ENCODE measurements at places on chromosomes 1 and 21.

GRCh38 chr1:1041092-1041523, 21.2 kb downstream of the AGRN start:
- DNase-seq, result no peak

DNA sequence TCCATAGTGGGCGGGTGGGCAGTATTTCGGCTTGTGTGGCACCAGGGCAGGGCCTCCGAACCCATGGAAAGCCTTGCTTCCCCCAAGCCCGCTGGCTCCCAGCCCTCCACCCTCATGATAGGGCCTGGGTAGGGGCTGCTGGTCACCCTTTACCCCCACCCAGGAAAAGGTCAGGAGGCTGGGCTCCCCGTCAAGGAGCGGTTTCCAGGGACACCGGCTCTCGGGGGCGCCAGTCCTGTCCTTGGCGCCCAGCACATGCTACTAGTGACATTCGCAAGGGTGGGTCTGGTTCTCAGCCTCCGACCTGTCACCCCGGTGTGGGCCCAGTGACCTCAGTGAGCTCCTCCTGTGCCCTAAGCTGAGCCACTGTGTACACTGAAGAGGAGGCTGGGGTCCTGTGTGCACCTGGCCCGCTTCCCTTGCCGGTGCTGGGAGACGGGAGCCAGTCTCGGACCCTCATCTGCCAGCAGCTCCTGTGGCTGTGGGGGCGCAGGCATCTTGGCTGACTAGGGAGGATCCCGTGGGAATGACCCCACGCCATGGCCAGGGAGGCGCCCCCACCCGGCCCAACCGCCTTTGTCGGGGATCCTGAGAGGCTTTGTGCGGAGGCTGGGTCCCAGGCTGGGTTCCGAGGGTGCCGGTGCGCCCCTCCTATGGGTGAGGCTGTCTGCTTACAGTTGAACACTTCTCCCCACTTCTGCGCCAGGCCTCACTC, 54.6 kb downstream of the SKI start:
- no peak for DNase-seq

DNA sequence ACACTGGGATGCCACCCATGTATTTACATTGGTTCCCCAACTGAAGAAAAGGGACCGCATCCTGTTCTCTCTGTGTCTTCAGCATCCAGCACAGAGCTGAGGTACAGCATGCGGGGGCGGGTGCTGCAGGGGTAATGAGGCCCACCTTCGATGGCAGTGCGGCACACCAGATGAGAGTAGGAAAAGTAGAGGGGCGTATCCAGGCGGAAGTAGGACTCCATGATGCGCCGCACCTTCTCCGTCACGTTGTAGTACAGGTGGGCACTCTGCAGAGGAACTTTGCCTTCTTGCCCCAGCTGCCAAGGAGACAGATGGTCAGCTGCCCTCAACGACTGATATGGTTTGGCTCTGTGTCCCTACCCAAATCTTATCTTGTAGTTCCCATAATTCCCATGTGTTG, 10.0 kb upstream of the CLDN19 start:
- no peak for DNase-seq

- no peak for DNase-seq
These were observed 12.7 kb upstream of the ZMYM6 start for GRCh38 chr1:35044431-35044830.

DNA sequence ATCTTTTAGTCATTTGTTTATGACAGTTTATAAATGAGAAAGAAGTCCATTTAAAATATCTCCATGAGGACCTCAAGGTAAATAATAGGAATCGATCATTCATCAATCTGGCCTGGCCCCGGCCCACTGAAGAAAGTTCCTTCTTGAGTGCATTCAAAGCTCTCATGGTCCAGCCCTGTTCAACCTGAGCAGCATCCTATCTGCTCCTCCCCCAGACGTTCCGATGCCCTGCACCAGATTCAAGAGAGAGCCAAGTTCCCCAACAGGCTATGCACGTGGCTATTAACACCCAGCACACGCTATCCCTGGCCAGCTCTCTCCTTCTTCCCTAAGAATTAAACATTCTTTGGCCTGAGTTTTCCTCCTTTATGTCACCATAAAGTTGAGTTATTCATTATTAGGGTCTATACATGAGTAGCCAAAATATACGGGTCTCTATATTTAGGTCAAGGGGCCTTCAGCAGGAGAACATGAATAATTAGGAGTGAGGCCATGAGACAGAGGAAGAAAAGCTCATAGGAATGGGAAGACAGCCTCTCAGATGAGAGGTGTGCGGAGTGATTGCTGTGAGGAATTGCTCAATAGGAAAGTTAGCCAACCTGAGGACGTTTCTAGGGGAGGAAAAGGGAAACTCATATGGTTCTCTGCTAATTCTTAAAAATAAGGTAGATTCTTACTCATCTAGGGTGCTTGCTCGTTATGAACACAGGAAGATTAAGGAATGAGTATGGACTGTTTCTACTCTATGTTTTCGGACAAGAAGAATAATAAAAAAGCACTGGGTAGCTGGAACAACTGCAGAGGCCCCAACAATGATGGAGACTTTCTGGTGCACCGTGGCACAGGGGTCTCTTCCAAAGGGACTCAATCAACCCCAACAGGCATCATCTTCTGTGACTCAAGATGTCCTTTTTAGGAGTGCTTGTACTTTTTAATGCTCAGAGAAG, 23.6 kb downstream of the RUNX1 start:
- DNase-seq, result no peak

GRCh38 chr1:84387480-84388163, 10.7 kb upstream of the DNASE2B start:
- no peak for DNase-seq

- DNase-seq, result no peak
These were observed 100.5 kb upstream of the HMGB4 start for GRCh38 chr1:33763406-33763805.

GRCh38 chr1:232047473-232047872, 420.9 kb downstream of the DISC1 start:
- no peak for DNase-seq

- no peak for DNase-seq
These were observed at the start of gene KRTAP19-1 for GRCh38 chr21:30480145-30480544. KRTAP19-1 (minus strand) TSS chr21:30480367; CDS start chr21:30480317, 50 bp downstream.

- no peak for DNase-seq
These were observed 31.3 kb downstream of the NCMAP start for GRCh38 chr1:24586970-24587820.

- DNase-seq, result no peak
These were observed 4.0 kb downstream of the S100A16 start for GRCh38 chr1:153608742-153609584.

DNA sequence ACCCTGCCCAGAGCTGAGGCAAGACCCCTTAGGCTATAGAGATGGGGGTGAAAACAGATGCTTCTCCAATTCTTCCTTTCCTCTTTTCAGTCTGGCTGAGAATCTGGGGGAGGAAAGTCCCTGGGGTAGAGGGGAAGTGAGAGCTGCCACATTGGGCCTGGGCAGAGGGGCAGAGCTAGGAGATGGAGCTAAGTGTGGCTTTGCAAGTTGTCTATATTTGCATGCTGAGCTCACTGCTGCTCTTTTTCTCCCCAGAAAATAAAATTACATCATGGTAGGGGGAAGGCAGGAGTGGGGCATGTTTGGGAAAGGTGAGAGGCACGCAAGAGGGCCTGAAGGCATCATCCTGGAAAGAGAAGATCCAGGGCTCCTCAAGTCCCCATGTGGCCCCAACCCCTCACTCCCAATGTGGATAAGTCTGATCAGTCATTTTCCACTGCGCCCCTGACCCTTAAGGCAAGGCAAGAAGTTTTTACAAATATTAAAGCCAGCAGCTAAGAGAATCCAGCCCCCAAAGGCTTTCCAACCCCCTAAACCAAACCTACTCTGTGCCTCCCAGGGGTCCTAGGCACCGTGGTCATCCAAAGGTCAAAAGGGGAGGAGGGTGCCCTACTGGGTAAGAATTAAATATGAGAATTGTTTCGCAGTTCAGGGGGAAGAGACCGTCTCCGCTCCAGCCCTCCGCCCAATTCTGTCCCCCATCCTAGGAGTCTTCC, 500 bp upstream of the PEA15 start:
- DNase-seq, result no peak

DNA sequence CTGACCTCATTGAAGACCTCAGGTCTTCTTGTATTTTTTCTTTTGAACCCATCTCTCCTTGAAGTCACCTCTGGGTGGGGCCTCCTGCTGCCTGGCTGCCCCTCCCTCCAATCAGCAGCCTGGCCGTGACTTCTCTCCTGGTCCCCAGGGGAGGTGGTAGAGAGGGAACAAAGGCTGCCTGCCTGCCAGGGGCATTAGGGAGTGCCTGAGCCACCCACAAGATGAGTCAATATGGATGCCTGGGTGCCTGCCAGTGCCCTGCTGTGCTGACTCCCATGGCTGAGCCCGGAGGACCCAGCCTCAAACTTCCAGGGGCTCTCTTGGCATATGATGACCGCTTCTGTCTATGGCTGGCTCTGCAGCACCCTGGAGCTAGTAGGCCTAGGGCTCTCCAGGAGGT, 5.3 kb upstream of the CDCP2 start:
- no peak for DNase-seq

GRCh38 chr1:60655679-60656355, 426.5 kb upstream of the NFIA start:
- DNase-seq, result no peak

DNA sequence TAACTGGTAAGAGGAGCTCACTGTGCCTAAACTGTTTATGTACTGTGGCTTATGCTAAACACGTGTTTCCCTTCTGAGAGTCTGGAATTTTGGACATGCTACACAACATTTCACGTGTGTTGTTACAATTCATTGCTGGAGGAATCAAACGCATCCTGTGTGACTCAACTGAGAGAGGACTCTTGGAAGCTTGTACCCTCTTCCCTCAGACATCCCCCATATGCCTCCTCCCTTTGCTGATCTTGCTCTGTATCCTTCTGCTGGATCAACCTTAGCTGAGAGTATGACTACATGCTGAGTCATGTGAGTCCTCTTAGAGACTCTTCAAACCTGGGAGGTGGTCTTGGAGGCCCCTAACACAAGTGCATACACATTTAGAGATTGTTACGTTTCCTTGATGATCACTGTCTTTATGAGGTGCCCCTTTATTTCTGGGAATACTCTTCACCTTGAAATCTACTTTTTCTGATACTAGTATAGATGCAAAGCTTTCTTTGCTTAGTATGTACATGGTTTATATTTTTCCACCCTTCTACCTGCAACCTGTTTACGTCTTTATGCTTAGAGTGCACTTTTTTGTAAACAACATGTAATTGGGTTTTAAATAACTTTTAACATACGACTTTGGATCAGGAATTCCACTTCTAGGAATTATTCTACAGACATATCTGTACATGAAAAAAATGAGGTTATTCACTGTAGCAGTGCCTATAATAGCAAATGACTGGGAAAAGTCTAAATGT, 8.7 kb downstream of the NPHP4 start:
- no peak for DNase-seq

DNA sequence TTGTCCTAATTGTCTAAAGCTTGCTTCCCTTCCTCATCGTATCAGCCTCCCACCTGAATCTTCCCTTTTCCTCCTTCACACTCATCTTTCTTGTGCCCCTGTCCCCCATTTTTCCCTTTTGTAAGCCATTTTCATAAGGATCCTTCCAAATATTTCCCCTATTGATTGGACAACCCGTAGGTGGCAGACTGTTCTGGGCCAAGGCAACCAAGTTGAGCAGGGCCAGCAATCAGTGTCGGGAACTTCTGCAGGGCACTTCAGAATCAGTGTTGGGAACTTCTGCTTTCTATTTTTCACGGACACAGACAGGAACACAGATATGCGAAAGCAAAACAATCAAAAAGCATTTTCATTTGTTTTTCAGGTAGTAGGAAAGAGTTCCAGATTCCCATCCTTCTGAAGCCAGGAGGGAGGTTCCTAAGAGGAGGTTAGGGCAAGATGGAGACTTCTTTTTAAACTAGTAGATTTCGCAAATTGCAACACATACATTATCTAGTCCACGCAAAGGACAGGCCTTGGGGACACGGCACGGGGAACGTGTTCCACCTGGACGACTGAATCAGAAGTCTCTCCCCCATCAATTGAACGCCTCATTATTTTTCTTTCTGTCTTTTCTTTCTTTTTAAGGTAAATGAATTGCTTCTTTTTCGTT, 691 bp upstream of the MPZL1 start:
- DNase-seq, result no peak

DNA sequence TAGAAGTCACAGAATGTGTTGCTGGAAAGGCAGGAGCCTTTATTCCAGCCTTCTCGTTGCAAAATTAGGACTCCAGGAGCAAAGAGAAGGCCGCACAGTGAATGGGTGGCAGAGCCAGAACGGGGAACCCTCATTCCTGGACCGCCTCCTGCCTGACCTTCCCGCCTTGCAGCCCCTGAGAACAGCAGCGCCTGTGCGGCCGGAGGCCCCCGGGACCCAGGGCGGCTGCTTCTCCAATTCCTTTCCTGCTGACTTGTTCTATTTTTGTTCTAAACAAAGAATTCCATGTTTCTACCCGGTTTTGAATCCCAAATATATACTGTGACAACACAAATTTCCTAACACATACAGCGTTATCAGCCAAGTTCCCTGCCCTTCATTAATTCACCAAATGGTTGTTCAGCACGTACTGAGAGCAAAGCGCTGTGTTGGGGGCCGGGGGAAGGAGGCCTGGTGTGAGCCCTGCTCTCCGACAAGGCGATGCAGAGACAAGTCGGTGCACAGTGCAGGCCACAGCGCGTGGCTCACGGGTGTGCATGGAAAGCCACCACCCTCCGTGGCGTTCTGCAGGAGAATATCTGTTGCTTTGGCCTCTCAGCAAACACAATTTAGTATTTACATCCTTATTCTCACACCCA, 31.9 kb upstream of the COL6A2 start:
- no peak for DNase-seq

GRCh38 chr21:16590186-16590585, 860.4 kb downstream of the USP25 start:
- no peak for DNase-seq

All from cortex of kidney (tissue), 1 donor.